NCI-H524 (cell line): ENCODE measurements at places on chromosomes 12 and 14.

DNA sequence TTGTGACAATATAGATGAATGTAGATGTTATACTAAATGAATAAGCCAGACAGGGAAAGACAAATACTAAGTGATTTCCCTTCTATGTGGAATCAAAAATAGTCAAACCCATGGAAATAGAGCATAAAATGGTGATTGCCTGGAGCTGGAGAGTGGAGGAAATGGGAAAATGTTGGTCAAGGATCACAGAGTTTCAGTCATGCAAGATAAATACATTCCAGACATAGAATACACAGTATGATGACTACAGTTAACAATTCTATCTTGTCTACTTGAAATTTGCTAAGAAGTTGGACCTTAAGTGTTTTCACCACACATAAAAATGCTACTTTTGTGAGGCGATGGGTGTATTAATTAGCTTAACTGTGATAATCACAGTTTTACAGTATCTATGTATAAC, 1182.7 kb downstream of the AACS start:
- DNase-seq, result no peak

- DNase-seq, result no peak
Measured at GRCh38 chr14:67461341-67461985, 27.1 kb downstream of the TMEM229B start.

DNA sequence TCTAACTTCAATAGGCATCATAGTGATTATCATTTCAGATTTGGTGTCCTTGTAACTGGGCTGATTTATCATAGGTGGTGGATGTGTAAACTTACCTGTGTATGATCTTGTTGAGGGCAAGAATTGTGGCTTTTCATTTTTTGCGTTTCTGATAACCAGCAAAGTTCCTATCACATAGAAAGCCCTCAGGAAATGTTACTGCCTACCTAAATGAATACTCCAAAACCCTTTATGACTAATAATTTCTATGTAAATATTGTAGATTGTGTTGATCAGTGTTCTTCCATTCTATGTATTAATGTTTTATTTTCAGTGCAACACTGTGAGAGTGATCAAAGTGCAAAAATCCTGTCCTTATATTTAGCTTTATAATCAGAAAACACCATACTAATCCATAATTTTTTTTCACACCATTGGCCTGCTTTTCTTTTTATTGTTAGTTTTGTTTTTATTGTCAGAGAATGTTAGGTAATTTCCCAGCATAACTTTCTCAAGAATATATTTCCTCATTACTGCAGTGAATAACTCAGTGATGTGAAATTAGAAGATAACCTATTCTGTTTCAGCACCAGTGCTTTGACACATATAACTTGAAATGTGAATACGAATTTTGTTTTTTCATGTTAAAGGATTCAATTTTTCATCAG, 94.1 kb downstream of the GPHN start:
- no peak for DNase-seq

GRCh38 chr14:54617467-54617866, 50.5 kb downstream of the SAMD4A start:
- no peak for DNase-seq

GRCh38 chr12:105705765-105706164, 375.3 kb downstream of the C12orf75 start:
- peak; percentile 3 for DNase-seq

DNA sequence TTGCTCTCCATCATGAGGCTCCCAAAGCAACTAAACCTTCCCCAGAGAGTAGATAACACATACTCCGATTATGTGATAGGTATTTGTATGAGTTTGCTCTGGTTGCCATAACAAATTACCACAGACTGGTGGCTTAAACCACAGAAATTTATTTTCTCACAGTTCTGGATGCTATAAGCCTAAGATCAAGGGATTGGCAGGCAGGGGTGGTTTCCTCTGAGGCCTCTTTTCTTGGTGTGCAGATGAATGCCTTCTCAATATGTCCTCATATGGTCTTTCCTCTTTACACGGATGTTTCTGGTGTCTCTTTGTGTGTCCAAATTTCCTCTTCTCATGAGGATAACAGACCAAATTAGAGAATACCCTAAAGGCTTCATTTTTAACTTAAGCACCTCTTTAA, 285.8 kb upstream of the GRIP1 start:
- no peak for DNase-seq

GRCh38 chr12:1502379-1502720, 92.0 kb downstream of the FBXL14 start:
- no peak for DNase-seq

- no peak for DNase-seq
Measured at GRCh38 chr12:27552886-27553560, 29.0 kb downstream of the PPFIBP1 start.

GRCh38 chr14:71891185-71891584, 41.0 kb upstream of the RGS6 start:
- no peak for DNase-seq

- no peak for DNase-seq
Measured at GRCh38 chr12:124906606-124907261, 7.7 kb downstream of the UBC start.

DNA sequence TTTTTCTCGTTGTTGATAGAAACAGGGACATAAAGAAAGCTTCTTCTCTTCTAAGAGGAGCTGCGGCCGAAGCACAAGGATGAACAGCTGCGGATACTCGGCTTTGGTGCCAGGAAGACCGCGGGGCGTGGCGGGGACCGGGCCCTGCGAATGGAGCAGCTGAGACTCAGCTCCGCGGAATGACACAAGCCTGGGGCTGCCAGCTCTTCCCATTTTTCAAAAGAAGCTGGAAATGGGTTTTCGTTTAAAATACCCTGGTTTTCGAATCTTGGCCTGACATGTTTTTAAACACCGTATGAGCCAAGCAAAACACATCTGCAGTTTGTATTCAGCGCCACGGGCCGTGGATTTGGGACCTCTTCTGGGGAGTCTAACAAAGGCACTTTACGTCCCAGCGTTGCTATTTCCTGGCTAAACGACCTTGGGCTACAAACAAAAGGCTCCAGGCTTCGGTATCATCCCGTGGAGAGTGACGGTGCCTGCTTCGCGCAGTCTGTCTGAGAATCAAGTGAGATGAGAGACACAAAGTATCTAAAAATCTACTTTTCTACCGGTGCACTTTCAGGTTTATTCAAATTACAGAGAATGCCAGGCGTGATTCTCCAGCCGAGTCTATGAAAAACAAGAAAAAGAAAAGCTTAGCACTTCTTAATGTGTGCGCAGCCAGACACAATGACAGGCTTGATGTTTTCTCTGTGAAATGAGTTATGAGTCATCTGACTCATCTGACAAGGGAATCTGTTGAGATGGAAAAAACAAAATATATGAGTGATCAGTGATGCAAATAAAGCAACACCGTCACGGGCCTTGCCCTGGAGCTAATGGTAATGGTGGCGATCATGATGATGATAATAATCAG, 114.0 kb upstream of the TMEM132D start:
- DNase-seq, result no peak

GRCh38 chr12:95342008-95342407, 124.4 kb downstream of the VEZT start:
- no peak for DNase-seq

- DNase-seq, result no peak
Measured at GRCh38 chr12:78483767-78484315, 380.7 kb upstream of the SYT1 start.

DNA sequence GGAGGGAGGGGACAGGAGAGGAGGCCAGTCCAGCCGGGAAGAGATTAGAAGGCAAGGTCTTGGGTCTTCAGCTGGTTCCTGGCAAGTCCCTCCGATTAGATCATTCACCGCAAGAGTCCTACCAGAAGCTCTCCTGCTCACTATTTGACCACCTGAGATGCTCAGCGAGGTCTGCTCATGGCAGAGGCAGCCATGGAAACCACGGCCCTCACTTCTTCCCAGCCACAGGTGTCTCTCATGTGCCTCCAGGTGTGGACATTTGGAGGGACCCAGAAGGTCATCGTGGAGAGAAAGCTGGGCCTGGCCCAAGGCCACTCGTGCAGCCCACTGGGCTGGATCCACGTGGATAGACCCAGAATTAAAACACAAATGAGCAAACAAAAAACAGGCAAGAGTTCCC, 99.5 kb downstream of the DICER1 start:
- DNase-seq, result no peak

DNA sequence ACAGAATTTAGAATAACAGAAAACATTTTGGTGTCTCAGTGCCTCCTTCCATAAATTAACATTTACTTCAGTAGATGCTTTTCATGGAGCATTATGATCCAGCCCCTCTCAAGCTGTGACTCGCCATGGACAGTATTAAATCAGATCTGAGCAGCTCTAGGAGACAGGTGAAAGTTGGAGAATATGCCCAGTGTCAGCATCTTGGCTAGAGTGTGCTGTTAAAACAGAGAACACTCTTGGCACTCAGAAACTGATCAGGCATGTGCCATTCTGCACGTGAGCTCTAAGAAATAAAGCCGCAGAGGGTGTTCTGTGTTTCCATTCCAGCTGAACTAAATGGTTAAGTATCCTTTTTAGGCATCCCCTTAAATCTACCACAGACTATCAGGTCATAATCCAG, 68.0 kb downstream of the DIP2B start:
- no peak for DNase-seq

DNA sequence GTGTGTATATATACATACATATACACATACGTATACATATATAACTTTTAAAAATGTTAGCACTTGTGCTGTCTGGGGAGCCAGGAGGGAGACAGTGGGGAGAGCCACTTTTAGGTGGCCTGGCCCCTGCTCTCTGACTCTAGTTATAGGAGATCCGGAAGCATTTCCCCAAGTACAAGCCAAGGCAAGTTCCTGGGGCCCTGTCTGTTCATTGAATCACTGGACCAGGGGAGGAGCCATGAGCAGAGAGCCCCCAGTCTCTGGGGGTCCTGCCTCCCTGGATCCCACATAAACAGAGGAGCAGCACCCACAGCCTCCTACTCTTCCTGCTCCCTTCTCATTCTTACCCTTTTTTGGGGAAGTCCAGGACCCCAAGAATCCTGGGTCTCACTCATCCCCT, 45.4 kb upstream of the TMED10 start:
- DNase-seq, result no peak

DNA sequence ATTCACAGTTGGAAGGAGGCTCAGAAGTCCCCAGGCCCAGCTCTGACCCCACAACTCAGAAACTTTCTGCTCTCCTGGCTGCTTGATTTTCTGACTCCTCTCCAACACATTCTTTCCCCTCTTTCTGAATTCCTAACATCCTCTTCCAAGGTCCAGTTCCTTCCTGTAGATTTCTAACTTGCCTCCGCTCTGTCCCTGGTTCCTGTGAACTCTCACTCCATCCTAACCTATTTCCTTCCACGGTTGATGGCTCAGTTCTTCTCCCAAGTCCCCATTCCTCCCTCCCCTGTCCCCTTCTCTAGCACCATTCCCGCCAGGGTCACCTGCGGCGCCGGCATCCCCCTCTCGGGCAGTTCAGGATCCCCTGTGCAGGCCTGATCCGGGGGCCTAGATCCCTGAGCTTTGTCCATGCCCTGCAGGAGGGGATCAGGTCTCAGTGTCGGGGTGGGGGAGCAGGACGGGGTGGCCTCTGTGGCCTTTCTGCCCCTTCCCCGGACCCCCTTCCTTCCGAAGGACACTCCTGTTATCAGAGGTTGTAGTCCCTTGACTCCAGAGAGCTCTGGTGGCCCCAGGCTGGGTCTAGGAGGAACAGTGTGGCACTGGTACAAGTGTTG, 6.0 kb upstream of the SLC22A17 start:
- DNase-seq, result no peak

- no peak for DNase-seq
Measured at GRCh38 chr12:116368196-116369194, 91.0 kb upstream of the MED13L start.

DNA sequence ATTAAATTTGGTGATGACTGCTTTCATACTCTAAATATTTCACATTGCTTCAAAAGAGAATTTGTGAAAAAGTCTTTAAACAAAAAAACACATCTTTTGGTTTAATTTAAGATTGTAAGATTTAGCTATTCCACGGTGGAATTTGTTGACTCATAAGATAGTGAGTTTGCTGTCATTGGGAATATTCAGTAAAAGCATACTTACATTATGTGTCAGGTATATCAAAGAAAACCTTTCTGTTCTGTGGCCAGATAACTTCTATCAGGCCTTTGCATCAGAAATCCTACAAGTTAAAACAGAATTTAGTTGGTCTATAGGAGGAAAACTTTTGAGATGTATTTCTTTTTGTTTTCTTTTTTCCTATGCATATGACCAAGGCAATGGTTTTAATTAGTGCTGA, 148.8 kb upstream of the E2F7 start:
- DNase-seq, result no peak

GRCh38 chr14:79502136-79502750, 709.1 kb downstream of the DIO2 start:
- DNase-seq, result no peak

- no peak for DNase-seq
Measured at GRCh38 chr14:49508124-49508523, 78.1 kb downstream of the RPS29 start.

- no peak for DNase-seq
Measured at GRCh38 chr14:95255487-95255886, 64.2 kb downstream of the CLMN start.

DNA sequence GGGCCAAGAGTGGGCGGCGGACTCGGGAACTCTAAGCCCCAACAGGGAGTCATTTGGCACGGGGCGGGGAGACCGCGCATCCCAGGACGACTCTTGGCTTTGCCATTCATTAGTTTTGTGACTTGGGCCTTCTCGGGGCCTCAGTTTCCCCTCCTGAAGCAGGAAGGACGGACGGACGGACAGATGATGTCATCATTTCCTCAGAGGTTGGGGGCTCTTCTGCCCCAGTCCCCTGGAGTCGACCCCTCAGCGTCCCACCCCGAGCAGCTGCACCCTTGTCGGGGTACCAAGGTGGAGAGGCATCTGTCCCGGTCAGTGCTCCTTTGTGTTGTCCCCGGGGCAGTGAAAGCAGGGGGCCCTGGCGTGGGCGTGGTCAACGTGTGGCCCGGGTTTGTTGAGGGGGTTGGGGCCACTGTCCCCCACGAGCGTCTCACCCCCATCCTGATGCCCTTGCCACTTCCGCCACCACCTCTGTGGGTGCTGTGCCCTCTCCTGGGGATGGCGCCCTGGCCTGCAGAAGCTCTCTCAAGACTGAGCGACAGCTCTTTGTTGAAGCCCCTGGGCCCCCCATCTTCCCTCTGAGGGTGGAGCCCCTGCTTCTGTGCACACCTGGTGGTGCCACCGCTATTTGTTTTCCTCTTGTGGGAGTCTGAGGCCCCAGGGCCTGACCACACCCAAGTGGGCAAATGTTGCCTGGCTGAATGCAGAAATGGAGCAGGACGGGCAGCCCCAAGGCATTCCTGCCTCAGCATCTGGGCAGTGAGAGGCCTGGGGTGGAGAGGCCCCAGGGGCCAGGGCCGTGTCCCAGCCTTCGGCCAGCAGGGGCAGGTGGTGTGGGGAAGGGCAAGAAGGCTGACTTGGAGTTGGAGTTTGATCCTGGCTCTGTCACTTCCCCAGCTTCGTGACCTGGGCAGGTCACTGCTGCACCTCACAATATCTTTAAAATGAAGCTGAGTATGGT, 896 bp downstream of the HHIPL1 start:
- DNase-seq, result no peak

DNA sequence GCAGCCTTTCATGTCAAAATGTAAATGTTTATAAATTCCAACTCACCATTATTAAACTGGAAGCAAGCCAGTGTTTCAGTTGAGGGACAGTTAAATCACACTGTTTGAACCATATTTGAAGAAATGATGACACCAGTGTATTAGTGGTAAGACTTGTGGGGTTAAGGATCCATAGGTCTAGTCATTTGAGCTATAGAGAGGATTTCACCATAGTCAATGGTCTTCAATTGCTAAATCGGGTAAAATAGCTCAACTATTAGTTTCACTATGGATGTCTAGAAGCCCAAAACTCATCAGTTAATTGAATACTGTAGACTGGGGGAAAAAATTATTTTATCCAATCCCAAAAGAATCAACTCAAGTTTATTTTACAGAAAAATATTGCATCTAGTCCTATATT, 659.1 kb downstream of the NRXN3 start:
- no peak for DNase-seq

- peak; percentile 39 for DNase-seq
Measured at GRCh38 chr12:15050659-15051058, 77.8 kb downstream of the PDE6H start.
